ENCODE measurements at places on chromosomes 2 and 18.

DNA sequence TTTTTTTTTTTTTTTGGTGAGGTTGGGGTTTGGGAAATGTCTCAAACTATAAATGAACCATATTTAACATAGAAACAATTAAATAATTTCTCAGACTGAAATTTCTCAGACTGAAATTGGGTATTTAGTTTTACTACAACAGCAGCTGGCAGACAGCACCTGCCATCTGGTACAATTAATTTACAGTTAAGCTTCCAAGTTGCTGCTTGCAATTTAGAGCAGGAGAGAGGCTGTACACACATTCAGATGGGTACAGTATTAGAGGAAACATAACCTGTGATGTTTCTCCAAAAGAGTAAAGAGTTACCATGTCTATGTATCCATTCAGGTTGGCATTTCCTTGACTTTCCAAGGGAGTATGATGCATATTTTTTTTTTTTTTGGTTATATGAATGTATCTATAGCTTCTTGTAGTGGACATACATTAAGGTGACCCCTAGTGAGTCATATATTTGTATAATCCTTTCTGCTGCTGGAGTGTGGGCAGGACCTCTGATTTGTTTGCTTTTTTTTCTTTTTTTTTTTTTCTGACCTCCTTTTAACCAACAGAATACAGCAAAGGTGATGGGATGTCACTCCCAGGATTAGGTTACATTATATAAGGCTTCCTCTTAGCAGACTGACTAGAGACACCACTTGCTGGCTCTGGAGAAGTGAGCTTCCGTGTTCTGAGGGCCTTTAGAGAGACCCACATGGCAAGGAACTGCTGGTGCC, 201.7 kb downstream of the PTH2R start:
- H3K4me1 ChIP-seq = no peaks in the 10 kb centered on the region
- H3K27ac ChIP-seq = no peak overlapping the region
- no peak overlapping the region for H3K4me3 ChIP-seq
- no peaks in the 10 kb centered on the region for H3K27me3 ChIP-seq
- no peaks in the 10 kb centered on the region for H3K36me3 ChIP-seq

DNA sequence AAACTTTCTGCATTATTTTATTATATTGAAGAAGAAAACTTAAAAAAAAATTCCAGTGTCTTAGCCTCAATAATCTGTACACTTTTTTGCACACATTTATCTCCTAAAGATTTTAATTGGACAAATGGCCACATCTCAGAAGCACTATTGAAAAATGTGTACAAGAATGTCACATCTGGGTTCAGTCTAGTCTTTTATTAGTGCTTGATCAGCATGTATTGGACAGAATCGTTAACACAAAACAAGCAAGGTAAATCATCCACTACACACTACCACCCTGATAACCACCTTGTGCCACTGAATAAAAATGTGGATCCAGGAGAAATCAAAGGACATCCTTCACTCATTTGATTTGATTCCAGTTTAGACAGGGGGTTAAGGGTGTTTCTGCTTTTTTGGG, 554.8 kb downstream of the ARHGAP15 start:
- no peak overlapping the region for H3K27ac ChIP-seq
- no peak for DNase-seq
- H3K4me1 ChIP-seq = no peaks in the 10 kb centered on the region

GRCh38 chr2:136057023-136057801, 60.7 kb downstream of the CXCR4 start:
- H3K4me3 ChIP-seq = no peak overlapping the region
- H3K4me1 ChIP-seq = peaks cover 60% of the 10 kb centered on the region
- H3K27me3 ChIP-seq = no peaks in the 10 kb centered on the region
- DNase-seq = no peak
- H3K36me3 ChIP-seq = no peaks in the 10 kb centered on the region
- H3K27ac ChIP-seq = peak overlapping the region; percentile 46

- no peak for DNase-seq
- peaks cover 11% of the 10 kb centered on the region for H3K4me1 ChIP-seq
- no peaks in the 10 kb centered on the region for H3K27me3 ChIP-seq
- H3K4me3 ChIP-seq = no peak overlapping the region
Observed at GRCh38 chr2:85395912-85396475, 14.2 kb downstream of the CAPG start.

GRCh38 chr2:88481691-88482336, 29.3 kb upstream of the FOXI3 start:
- no peak for DNase-seq
- no peak overlapping the region for H3K4me3 ChIP-seq
- H3K36me3 ChIP-seq = no peaks in the 10 kb centered on the region
- H3K4me1 ChIP-seq = no peaks in the 10 kb centered on the region

GRCh38 chr2:120390381-120391055, 44.6 kb downstream of the INHBB start:
- no peaks in the 10 kb centered on the region for H3K27me3 ChIP-seq
- no peaks in the 10 kb centered on the region for H3K4me1 ChIP-seq
- H3K4me3 ChIP-seq = no peak overlapping the region
- H3K27ac ChIP-seq = no peak overlapping the region

- peaks cover 61% of the 10 kb centered on the region for H3K4me1 ChIP-seq
- H3K27ac ChIP-seq = peak overlapping the region; percentile 55
- H3K27me3 ChIP-seq = no peaks in the 10 kb centered on the region
Observed at GRCh38 chr2:105929516-105929915, 184.8 kb downstream of the NCK2 start.

Data from naive thymus-derived CD4-positive, alpha-beta T cell (primary cell).